ENCODE measurements at places on chromosomes 6 and 20. TPM values are rescaled to one million over a fixed set of nuclear protein-coding genes. Genes with fewer than 3 reads are reported as not detected.

Gene TFAP2D
- polyA plus RNA-seq: not detected

Gene MOG
- polyA plus RNA-seq: not detected

Gene LBP
- not detected for polyA plus RNA-seq

Gene PERP
- polyA plus RNA-seq: 20.9 TPM

Gene DEFB119
- polyA plus RNA-seq: not detected

Gene MCCD1
- polyA plus RNA-seq: 19.2 TPM

Gene KIAA1755
- polyA plus RNA-seq: 3.6 TPM

Gene TCF19
- polyA plus RNA-seq: 14.9 TPM

Gene CTCFL
- polyA plus RNA-seq: 2.7 TPM

All from renal cortex interstitium (tissue), 15 donors.